ENCODE measurements at places on chromosomes 1 and 21.

- no peak for DNase-seq
Observed at GRCh38 chr1:51541313-51542050, 22.4 kb upstream of the EPS15 start.

GRCh38 chr1:48205522-48205921, 17.0 kb upstream of the SLC5A9 start:
- DNase-seq = no peak

DNA sequence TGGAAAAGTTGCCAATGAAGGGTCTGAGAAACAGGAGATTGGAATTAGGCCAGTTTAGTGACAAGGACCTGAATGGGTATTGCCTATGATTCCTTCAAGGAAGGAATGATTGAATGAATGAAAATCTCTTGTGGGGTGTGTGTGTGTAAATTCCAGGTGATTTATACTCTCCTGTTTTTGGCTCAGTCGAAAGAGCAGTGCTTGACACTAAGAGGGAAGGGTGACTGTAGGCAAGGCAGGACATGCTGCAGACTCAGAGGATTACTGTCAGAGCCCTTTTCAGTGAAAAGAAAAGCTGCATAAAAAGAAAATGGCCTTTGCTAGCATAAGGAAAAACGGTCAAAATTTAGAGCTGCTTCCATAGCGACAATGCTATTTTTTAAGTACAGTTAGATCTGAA, 30.1 kb downstream of the C1orf21 start:
- no peak for DNase-seq

- no peak for DNase-seq
Observed at GRCh38 chr1:246828818-246829217, 102.9 kb downstream of the AHCTF1 start.

DNA sequence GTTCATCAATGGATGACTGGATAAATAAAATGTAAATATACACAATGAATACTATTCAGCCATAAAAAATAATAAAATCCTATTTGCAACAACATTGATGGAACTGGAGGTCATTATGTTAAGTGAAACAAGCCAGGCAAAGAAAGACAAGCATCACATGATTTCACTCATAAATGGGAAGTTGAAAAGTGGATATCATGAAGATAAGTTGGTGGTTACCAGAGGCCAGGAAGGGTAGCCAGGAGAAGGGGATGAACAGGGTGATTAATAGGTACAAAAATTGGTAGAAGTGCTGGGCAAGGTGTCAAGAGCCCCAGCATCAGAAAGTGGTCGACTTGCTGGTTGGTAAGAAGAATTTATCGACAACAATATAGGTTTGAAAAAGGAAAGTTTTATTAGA, 1.3 kb upstream of the PARK7 start:
- no peak for DNase-seq

DNA sequence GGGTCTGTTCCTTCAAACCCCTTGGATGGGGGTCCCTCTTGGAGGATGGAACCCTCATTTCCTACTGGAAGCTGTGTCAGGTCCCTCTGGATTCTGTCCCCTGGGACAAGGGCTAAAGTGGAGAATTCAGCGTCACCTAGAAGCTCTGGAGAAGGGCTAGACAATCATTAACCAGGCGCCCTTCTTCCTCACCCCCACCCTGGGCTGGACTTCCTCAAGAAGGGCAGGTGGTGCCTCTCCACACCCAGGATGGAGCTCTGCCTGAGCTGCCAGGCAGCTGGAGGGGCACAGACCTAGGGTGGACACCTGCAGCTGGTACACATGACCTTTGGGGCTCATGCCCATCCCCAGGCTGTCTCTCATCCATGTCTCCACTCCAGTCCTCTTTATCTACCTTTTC, 3.6 kb downstream of the CELF3 start:
- no peak for DNase-seq

DNA sequence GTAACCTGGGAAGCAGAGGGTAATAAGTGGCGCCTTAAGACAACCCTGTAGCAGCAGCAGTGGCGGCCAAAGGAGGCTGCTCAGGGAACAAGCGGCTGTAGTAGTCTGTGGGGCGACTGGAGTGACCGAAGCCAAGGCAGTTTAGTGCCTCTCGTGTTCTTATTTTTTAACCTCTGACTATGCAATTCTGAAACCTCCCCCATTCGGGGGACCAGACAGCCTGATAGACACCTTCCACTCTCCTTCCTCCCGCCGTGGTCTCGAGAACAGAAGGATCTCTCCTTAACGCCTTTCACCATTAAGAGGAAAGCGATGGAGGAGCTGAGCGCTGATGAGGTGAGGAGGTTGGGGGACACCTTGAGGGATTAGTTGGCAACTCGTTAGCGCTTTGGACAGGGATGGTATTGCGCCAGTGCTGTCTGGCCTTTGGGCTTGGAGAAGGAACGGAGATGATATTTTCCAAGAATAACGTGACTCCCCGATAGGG, 644 bp downstream of the UBE4B start:
- DNase-seq = no peak

- no peak for DNase-seq
Observed at GRCh38 chr1:15714406-15715136, 21.5 kb upstream of the SLC25A34 start.

- no peak for DNase-seq
Observed at GRCh38 chr1:153251988-153252387, 7.5 kb upstream of the LORICRIN start.

- no peak for DNase-seq
Observed at GRCh38 chr1:189496768-189497167, 980.9 kb downstream of the BRINP3 start.

DNA sequence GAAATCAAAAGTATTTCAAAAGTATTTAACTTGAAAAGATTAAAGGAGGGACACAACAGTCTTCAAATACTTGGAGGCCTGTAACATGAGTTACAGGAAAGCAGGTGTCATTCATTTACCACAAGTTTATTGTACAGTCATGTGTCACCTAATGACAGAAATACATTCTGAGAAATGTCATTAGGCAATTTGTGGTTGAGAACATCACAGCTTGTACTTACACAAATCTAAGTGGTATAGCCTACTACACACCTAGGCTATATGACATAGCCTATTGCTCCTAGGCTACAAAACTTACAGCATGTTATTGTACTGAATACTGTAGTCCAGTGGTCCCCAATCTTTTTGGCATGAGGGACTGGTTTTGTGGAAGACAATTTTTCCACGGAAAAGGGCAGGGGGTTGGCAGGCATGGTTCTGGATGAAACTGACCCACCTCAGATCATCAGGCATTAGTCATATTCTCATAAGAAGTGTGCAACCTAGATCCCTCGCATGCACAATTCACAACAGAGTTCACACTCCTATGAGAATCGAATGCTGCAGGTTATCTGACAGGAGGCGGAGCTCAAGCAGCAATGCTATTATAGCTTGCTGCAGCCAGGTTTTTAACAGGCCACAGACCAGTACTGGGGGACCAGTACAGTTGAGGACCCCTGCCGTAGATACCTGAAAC, 25.0 kb upstream of the PHTF1 start:
- DNase-seq = no peak

GRCh38 chr21:38817371-38818324, 11.9 kb downstream of the ETS2 start:
- no peak for DNase-seq

- no peak for DNase-seq
Observed at GRCh38 chr1:30054126-30054525, 669.3 kb downstream of the MATN1 start.

- DNase-seq = no peak
Observed at GRCh38 chr1:156498432-156499193, 2.0 kb downstream of the MEF2D start.

DNA sequence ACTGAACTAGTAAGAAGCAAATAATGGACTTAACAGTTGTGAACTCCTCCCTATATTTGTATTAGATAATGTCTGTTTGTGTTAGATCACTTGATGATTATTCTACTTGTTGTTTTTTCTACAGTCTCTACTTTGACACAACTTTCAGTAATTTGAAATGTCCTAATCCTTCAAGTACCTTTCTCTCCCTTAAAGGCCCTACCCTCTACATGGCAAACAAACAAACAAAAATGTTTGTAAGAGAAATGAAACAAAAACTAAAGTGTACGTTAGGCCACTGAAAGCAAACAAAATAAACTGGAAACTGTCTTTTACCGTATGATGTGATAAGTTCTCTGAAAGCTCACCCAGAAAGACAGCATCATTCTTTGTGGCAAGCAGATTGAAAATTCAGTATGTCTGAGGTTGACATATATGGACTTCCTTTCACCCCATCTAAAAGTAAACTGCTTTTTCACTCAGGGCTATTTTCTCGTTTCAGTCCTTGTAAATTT, 255.9 kb upstream of the SNX7 start:
- no peak for DNase-seq

GRCh38 chr1:31627301-31627929, 9.9 kb downstream of the HCRTR1 start:
- DNase-seq = no peak

DNA sequence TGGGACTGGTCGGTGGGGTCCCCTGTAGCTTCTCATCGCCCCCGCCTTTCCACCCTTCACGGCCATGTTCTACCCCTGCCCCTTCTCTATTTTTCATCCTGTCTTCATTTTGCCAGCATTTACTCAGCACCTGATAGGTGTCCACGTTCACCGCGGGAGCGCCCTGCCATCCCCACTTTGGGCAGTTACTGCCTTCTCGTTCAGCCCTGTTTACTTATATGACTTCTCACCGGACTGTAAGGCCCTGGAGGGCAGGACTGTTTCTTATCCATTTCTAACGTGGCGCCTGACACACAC, 380 bp downstream of the MFN2 start:
- no peak for DNase-seq

- no peak for DNase-seq
Observed at GRCh38 chr21:37899146-37899545, 17.1 kb downstream of the KCNJ6 start.

- no peak for DNase-seq
Observed at GRCh38 chr1:61452176-61453035, 272.5 kb downstream of the TM2D1 start.

- no peak for DNase-seq
Observed at GRCh38 chr21:36860736-36861594, 105.5 kb downstream of the HLCS start.

Measured in stimulated activated CD8-positive, alpha-beta memory T cell treated with anti-CD3 and anti-CD28 coated beads, Interleukin-2, amount 100 ng/mL, for 48 hours (primary cell).